ENCODE measurements at places on chromosomes 3 and 15.
A peak's percentile ranks its signal among the peaks of the same experiment; 100 is the strongest.

DNA sequence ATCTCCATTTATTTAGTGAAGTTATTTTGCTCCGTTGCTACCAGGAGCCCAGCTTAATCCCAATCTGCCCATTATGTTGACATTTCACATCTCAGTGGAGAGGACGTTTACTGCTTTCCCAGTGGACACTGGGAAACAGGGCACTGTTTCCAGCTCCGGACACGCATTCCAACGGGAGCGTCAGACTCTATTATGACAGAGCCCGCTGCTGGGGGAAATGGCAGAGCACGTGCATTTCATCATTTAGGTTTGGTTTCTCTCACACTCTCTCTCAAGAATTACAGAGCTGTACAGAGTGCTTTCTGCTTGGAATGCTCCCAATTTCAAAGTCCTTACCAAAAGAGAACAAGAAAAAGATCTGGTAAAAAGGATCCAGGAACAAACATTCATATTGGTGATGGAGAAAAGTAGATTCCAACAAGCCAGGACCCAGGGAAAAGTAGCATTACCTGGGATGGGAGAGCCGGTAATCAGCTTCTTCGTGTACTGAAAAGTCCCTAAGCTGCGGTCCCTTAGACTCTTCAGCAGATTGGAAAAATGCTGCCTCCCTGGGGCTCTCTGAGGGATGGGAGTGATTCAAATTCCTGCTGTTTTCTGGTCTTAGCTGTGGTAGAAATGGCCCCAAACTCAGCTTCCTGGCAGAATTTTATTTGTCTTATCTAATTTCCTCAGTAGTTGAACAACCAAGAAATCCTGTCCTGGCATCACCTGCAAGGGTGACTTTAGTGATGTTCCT is 136.0 kb upstream of the THBS1 start:
- DNase-seq = no peak

DNA sequence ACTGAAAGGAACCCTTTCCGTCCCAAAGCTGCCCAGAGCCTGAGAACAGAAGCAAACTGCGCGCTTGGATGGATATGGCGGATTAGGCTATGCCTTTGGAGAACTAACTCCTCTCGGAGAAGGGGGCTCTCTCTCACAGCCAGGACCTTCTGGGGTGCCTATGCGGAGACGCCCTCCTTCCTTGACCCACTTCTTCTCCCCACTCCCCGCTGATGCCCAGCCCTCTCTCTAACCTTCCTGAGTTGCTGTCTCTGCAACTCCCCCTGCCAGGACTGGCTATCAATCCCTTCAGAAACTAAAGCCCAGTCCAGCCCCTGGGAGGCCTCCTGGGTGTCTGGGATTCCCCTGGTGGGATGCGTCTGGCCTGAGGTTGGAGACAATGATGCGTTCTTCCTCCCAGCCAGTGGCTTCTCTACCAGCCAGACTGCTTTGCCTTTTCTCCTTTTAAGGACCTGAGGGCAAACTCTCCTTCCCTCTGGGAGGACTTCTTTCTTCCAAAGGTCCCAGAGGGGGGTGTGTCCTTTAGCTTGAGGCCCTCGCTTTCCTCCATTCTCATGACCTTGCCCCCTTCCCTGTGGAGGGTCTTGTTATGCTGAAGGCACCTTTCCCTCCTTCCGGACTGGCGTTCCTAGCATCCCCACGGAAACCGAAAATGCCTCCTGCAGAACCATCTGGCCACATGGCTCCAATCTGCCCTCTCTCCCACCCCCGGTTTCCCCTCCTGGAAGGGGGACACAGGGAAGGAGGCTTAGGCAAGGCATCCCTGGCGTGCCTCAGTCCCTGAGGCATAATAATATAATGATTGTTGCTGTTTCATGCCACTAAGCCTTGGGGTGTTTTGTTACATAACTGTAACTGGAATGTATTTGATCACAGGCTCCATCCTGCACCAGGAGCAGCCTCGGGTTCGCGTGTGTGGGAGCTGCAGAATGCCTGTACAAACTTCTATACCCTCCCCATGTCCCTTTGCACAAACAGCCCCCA is 63.4 kb upstream of the C15orf39 start:
- no peak for DNase-seq

DNA sequence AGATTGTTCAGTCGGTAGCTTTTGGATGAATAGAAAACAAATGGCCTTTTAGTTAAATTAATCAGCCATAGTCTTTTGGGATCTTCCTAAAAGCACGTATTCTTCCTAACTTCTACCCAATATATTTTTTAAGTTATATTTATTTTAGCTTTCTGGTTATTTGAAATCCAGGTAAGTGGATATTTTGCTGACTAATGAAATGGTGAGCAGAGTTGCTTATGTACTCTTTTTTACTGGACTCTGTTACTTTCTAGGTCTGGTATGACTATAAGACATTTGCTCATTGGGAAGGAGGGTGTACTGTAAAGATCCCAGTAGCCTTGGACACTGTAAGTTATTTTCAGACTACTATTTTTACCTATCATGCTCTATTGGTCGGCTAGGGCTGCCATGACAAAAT is 13.8 kb upstream of the CAPN3 start:
- no peak for DNase-seq

DNA sequence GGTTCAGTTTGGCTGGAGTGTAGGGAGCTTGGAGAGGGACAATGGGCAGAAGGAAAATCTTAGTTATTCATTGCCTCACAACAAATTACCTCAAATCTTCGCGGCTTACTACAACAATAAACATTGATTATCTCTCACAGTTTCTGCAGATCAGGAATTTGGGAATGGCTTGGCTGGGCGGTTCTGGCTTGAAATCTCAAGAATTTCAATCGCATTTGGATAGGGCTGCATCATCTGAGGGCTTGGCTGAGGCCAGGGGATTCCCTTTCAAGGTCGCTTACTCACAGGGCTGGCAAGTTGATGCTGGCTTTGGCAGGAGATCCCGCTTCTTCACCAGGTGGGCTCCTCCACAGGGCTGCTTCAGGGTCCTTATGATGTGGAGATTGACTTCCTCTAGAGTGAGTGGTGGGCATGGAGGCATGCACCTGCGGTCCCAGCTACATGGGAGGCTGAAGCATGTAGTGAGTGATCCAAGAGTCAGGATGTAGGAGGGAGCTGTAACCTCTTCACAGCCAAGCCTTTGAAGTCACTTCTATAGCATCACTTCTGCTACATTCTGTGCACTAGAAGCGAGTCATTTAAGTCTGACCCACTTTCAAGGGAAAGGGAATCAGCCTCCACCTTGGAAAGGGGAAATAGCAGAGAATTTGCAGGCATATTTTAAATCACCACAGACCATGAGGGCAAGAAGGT is 63.1 kb downstream of the CDC25A start:
- no peak for DNase-seq

DNA sequence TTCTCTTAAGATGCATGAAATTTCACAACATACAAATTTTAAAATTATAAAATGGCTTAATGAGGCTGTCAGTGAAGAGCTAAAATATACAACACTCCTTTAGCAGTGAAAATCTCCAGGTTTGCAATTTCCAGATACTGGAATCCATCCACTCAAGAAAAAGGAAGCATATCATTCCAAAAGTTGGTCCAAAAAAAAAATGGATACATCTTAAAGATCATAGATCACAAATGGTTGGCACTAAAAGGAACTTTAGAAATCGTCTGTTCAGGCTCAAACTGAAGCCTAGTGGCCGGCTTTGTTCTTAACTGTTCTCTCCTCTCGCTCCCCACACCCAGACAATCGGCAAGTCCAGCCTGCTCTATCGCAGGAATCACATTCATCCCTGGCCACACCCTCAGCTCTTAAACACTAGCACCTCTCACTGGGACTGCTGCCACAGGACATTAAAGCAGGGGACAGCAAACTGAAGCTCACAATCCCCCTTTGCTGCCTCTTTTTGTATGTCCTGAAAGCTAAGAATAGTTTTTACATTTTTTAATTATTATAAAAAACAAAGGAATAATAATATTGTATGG is 130.3 kb upstream of the CDIN1 start:
- no peak for DNase-seq

- DNase-seq = no peak
Observed at GRCh38 chr3:159937561-159938166, 51.0 kb upstream of the IL12A start.

GRCh38 chr3:102661707-102662497 is 227.1 kb downstream of the ZPLD1 start:
- no peak for DNase-seq

- DNase-seq = no peak
Observed at GRCh38 chr3:183862610-183863009, 22.1 kb downstream of the PARL start.

DNA sequence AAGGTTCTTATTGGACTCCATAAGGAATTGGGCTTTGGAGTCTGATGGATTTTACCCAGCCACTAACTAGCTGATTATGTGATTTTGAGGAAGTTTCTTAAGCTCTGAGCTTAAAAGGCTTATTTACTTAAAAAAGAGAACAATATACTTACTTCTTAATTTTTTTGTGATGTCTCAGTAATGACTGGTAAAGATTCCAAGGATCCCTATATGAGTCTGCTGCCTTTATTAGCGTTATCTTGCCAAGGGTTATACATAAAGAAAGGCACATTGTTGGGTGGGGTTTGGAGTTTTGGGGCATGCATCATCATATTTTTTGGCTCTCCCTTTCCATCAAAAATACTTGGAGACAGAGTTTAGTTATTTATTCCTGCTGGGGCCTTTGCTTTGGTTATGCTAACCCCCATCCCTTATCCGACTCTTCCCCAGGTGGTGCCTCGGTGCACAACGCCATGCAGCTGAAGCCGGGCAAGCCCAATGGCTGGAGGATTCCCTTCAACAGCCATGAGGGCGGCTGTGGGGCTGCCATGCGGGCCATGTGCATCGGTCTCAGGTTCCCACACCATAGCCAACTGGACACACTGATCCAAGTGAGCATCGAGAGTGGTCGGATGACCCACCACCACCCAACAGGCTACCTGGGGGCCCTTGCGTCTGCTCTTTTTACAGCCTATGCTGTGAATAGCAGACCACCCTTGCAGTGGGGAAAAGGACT is 6.7 kb downstream of the ADPRH start:
- DNase-seq = no peak

GRCh38 chr3:115790759-115791158 is 167.4 kb downstream of the GAP43 start:
- peak; percentile 97 for DNase-seq

GRCh38 chr3:129001101-129001805 is at the start of gene EFCC1:
Gene EFCC1, plus strand, starts transcription at chr3:129001304. Its CDS starts 325 bp downstream, at chr3:129001629.
- DNase-seq = peak; percentile 26

GRCh38 chr3:95394286-95394685 is 1331.4 kb downstream of the NSUN3 start:
- no peak for DNase-seq

DNA sequence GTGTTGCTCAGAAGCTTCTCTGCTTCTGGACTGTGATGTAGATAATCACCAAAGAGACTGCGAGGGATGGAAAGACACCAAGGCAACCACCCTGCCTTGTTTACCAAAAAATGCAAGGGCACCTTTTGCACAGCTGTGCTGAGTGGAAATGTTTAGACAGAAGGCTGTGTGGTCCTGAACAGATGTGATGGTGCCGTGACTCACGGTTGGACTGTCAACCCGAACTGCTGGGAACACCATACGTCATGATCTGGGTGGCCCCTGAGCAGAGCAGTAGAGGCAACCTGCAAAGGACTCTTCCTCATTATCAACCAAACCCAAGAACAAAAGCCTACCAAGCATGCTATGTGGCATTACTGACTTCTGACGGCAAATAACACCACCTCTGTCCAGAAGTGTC is 61.3 kb upstream of the LPP start:
- DNase-seq = no peak

GRCh38 chr15:67421105-67421504 is 99.8 kb upstream of the C15orf61 start:
- no peak for DNase-seq

GRCh38 chr3:4984511-4984864 is 5.3 kb downstream of the BHLHE40 start:
- DNase-seq = no peak

GRCh38 chr3:37920156-37920699 is 58.5 kb downstream of the CTDSPL start:
- DNase-seq = no peak

- DNase-seq = no peak
Observed at GRCh38 chr3:142445816-142446254, 2.0 kb downstream of the XRN1 start.

Measured in kidney capillary endothelial cell (primary cell).